Activated CD4-positive, CD25-positive, alpha-beta regulatory T cell treated with anti-CD3 and anti-CD28 coated beads, Interleukin-2, amount 50 U/mL, for 24 hours (primary cell): ENCODE measurements at places on chromosomes 1 and 21.

GRCh38 chr1:186577633-186578032, 102.6 kb downstream of the PTGS2 start:
- ATAC-seq, result no peak

DNA sequence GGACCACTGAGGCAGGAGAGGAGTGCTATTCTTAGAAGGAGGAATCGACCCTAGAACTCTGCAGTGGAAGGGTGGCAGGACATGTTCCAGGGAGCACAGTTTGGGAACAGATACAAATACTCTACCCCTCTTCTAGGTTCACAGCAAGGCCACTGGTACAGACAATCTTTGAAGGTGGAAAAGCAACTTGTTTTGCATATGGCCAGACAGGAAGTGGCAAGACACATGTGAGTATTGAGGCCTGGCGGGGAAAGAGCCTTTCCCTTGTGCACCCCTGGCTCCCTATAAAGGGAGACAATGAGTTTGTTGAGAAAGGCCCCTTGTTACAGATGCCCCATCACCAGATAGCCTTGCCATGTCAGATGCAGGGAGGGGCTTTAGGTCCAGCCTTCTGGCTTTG, 17.8 kb downstream of the KIF2C start:
- no peak for ATAC-seq

DNA sequence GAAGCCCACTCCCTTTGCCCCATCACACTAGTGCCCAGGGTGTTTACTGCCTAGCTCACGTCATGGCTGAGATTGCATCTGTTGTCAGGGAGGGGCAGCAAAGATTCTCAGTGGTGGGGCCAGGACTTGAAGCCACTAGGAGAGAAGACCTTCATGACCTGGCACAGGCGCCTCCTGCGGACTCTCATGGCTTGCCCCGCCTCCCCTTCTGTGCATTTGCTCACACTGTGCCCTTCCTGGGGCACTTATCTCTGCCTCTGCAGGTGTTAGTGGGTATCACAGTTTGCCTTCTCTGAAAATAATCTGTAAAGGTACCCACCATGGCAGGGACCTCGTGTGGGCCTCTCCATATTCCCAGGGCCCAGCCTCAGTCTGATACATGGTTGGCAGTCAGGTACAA, 20.1 kb downstream of the PTPRU start:
- no peak for ATAC-seq

- ATAC-seq, result no peak
These were observed 135.0 kb downstream of the LHX4 start for GRCh38 chr1:180365039-180365438.

DNA sequence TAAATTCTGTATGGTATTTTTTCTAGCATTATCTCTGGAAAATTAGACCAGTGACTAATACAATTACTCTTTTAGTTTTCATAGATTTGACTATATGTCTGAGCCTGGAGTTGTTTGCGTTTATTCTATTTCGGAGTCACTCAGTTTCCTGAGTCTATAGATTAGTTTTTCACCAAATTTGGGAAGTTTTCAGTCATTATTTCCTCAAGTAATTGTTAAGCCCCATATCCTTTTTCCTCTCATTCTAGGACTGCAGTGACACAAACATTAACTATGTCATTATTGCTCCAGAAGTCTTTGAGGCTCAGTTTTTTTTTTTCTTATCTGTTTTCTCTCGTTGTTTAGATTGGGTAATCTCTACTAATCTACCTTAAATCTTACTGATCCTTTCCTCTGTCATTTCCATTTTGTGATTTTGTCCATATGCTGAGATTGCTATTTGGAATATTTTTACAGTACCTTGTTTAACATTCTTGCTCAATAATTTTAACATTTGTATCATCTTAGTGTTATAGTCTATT, 886.2 kb downstream of the LTN1 start:
- ATAC-seq, result no peak

- ATAC-seq, result no peak
These were observed 17.0 kb downstream of the AGT start for GRCh38 chr1:230696722-230697437.

GRCh38 chr1:24321126-24321525, 2.0 kb downstream of the GRHL3 start:
- ATAC-seq, result no peak

- ATAC-seq, result peak; percentile 19
These were observed 29.0 kb downstream of the JUN start for GRCh38 chr1:58754683-58755467.

- no peak for ATAC-seq
These were observed 839 bp downstream of the SWT1 start for GRCh38 chr1:185157599-185158412.

GRCh38 chr1:155944444-155944799, 3.0 kb downstream of the RXFP4 start:
- ATAC-seq, result no peak

DNA sequence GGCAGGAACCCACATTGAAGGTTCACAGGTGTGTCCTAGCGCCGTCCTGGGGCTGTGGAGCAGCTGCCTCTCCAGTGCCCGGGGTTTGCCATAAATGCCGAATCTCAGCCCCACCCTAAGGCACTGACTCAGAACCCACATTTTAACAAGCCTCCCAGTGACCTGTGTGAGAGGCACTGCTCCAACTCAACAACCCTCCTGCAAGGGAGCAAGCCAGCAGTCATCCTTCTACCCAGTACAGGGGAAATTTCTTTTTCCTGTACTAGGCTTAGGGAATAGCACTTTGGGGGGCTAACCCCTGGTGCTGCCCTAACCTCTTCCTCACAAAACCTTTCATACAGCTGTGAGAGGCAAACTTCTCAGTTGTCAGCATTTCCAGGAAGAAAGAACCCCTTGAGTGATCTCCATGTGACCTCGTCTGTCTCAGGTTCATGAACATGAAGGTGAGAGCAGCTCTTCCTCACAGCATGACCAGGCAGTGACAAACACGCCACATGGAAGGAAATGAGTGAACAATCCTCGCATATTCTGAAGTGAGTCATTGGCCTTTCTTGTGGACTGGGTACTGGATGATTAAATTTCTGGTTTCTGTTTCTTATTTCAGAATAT, 11.4 kb upstream of the BCAR3 start:
- ATAC-seq, result peak; percentile 89

DNA sequence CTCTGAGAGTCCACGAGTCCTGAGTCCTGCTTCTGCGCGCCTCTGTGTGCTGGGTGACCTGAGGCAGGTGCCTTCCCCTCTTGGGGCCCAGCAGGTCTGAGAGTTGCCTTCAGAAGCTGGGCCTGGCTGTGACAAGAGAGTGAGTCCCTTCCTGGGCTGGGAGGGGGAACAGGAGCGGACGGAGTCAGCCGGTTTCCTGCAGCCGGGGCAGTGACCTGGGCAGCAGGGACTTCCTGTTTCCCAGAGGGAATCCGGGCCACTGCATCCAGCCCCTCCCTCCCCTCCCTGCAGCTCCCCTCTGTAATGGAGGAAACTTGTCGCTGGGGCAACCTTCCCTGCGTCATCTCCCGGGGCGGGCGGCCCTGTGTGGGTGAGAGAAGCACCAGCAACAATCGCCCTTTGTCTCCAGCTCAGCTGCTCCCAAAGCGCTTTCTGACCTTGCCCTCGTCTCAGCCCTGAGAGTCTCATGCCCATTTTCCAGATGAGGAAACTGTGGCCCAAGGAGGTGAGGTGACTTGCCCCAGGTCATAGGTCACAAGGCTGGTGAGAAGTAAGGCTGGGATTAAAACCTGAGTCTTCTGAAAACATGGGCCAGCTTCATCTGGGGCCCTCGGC, 61.1 kb downstream of the SDC3 start:
- ATAC-seq, result no peak

DNA sequence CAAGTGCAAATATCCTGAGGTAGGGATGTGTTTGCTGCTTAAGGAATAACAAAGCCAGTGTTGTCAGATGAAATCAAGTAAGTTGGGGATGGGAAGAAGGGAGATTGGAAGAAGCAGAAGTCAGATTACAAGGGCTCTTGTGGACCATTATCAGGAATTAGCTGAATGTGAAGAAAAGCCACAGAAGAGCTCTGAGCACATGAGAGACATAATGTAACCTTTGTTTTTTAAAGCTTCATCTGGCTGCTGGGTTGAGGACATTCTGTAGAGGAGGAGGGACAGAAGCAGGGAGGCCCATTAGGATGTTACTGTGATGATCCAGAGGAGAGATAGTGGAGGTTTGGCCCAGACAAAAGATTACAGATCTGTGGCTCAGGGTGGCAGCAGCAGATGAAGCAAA, 111.7 kb downstream of the DUSP10 start:
- no peak for ATAC-seq

- no peak for ATAC-seq
These were observed 208.8 kb downstream of the GPR52 start for GRCh38 chr1:174656409-174657059.

DNA sequence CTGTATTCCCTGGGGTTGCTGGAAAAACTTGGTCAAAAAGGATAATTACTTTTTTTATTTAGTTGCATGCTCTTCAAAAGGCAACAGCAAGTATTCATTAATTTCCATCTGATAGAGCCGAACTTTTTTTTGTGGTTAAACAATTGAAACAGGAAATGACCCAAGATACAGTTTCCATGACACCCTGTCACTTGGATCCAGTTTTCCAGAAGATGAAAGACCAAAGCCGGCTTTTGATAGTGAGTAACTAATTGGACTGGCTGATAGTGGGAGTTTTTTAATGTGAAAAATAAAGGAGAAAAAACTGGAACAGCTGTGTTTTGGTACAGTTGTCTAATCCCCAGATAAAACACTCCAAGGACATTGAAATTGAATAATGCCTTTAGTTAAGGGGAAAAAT, 33.0 kb downstream of the CACHD1 start:
- no peak for ATAC-seq

DNA sequence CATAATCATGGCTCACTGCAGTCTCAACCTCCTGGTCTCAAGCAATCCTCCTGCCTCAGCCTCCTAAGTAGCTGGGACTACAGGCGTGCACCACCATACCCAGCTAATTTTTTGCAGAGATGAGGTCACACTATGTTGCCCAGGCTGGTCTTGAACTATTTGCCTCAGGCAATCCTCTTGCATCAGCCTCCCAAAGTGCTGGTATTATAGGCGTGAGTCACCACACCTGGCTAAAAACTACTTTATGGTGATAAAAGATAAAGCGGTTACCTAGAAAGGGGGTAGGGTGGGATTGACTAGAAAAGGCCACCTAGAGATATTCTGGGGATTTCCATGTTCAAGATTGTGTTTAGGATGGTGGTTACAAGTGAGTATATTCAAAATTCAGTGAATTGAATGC, 5.0 kb downstream of the TSTD1 start:
- peak; percentile 60 for ATAC-seq

GRCh38 chr1:114090738-114091505, 62.7 kb downstream of the SYT6 start:
- no peak for ATAC-seq

DNA sequence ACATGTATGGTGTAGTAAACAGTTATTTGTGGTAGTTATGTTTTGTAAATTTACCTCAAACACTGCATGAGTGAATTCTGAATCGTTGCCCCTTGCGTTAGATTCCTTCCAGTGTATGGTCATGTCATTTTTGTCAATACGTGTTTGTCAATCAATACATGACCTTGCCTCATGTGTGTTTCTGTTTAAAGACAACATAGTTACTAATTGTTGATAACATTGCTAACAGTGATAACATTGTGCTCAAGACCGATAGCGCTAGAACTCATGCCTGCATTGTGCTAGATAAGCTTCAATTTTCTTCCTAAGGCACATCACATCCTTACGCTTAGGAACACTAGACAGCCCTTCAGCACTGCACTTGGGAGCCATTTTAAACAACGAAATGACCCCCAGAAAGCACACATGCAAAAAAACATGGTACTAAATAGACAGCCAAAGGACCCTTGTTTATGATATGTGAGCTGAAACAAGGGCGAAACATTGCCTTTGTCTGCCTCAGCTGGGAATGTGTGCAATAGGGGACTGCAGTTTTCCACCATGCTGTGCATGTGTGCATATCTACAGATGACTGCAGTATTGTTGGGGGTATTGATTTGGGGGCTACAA, 37.3 kb downstream of the MRPS6 start:
- no peak for ATAC-seq

- ATAC-seq, result no peak
These were observed 16.0 kb downstream of the RAP1GAP start for GRCh38 chr1:21652937-21653743.

GRCh38 chr21:45709173-45709572, 65.6 kb downstream of the PCBP3 start:
- no peak for ATAC-seq

DNA sequence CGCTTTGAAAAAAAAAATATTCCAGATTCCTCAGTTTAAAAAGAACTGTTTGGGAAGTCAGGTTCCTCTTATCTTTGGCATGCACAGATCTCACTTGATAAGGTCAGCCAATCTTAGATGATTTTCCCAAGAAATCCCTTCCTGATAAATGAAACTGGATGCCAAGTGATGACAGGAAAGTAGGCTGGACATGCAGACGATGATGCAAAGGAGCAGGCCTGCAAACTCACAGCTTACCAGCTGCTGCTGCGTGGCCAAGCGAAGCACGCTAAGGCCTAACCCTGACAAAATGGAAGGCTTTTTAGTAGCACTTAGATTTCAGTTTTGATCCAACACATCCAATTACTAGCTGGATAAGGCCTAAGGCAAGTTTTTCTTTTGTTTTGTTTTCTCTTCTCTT, 10.1 kb downstream of the TADA1 start:
- no peak for ATAC-seq

DNA sequence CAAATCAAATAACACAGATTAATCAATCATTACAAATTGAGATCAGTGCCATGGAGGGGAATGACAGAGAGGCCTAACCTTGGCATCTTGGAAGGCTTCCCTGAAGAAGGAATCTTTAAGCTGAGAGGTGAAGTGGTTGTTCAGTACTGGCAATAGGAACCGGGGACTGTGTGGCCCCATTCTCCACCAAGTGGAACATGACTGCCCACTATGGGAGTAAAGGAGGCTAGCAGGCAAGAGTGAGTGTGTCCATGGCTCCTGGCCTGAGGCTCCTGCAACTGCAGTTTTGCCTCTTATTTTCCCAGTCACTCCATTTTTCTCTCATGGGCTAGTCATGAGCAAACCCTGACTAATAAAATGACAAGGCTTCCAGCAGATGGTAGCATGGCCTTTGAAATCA, 112.2 kb upstream of the GJB5 start:
- ATAC-seq, result no peak

DNA sequence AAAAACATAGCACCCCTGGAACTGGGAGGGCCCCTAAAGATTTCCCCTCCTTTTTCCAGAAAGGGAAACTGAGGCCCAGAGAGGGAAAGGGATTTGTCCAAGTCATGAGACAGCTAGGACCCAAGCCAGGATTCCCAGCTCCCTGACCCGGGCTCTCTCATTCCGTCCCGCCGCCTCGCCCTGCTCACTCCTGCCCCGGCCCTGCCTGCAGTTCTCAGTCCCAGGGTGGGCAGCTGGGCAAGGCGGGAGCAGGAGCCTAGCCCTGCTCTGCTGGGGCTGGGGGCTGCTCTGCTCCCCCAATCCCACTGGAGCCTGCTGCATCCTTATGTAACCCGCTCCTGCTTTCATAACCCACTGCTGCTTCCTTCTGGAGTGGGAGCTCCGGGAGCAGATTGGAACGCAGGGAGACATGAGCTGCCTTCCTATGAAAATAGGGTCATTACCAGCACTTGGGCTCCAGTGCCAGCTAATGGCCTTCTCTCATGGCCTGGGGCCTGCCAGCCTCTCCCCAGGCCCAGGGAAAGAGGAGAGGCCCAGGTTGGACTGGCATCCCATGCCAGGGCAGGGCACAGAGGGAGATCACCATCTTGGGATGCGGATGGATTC, 84.5 kb downstream of the CAMK2N1 start:
- no peak for ATAC-seq
